ENCODE measurements at places on chromosomes 7 and 10. TPM values are rescaled to one million over a fixed set of nuclear protein-coding genes. Genes with fewer than 3 reads are reported as not detected.

- DNase-seq: no peak
Observed at GRCh38 chr7:128235471-128235870, 5.6 kb upstream of the LEP start.

DNA sequence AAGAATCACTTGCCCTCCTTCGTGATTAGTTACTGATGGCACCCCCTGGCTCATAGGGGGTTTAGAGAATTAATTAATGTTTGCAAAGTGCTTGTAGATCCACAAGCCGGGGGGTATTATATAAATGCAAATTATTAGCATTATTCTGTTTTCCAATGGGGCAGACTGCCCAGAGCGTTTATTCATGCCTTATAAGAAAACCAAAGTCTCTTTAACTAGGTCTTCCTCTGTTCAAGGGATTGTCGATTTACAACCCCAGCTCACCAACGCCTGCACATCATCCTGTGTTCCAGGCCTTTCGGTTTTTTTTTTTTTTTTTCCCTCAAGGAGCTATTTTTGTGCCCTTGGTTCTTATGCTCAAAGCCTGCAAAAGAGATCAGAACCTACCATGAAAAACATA, 630.7 kb downstream of the PARD3 start:
- DNase-seq: no peak

The ZNF736 gene
- total RNA-seq: 21.4 TPM

The FAM25C gene
- total RNA-seq: not detected

The POLR2J2 gene
- 11.4 TPM for total RNA-seq

DNA sequence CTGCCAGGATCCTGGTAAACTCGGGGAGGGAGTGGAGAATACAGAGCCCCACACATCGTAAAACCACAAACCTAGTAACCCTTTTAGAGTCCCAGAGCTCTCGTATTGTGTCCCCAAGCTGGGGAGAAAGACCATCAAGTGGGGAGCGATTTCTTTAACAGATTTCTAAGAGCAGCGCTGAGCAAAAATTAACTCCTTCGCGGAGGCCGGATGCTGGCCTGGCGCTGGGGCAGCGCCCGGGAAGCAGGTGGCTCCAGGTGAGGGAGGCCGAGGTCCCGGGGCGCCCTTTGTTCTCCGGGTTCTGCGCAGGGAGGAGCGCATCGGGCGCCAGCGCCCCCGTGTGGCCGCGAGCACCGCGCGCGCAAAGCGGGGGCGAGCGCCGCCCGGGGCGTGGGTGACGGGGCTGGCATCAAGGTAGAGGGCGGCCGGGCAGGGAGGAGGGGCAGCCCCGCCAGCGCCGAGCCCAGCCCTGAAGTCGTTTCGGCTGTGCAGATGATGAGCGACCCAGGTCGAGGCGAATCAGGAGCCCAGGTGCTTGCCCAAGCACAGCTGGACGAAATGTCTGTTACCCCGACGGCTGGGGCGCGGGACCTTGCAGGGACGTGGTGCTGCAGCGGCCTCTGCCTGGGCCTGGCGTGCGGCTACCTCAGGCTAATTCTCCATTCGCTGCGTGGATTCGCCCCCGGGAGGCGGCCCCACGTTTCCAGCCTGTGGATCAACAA, 10.4 kb upstream of the FGFR2 start:
- no peak for DNase-seq
